H9 (cell line): ENCODE measurements at places on chromosomes 7 and 10. TPM values are rescaled to one million over a fixed set of nuclear protein-coding genes. Genes with fewer than 3 reads are reported as not detected.

IRF5 gene
- 0.70 and 0.74 TPM in 2 replicates for total RNA-seq

SNCG gene
- 4.9 and 5.5 TPM in 2 replicates for total RNA-seq

CARD11 gene
- total RNA-seq, result 20.0 and 22.3 TPM in 2 replicates

- no peaks in the 10 kb centered on the region for H3K36me3 ChIP-seq
- DNase-seq, result no peak
- peaks cover 28% of the 10 kb centered on the region; the same call in 1 of the 2 replicates for H3K4me1 ChIP-seq
Observed at GRCh38 chr7:36277249-36277542, 112.5 kb upstream of the ANLN start.

GRCh38 chr7:87316846-87317552 lies 28.5 kb upstream of the CROT start:
- H3K36me3 ChIP-seq, result peaks cover 4% of the 10 kb centered on the region
- no peak overlapping the region for H3K27ac ChIP-seq
- H3K4me1 ChIP-seq, result no peaks in the 10 kb centered on the region
- DNase-seq, result no peak
- no peaks in the 10 kb centered on the region for H3K27me3 ChIP-seq

DNA sequence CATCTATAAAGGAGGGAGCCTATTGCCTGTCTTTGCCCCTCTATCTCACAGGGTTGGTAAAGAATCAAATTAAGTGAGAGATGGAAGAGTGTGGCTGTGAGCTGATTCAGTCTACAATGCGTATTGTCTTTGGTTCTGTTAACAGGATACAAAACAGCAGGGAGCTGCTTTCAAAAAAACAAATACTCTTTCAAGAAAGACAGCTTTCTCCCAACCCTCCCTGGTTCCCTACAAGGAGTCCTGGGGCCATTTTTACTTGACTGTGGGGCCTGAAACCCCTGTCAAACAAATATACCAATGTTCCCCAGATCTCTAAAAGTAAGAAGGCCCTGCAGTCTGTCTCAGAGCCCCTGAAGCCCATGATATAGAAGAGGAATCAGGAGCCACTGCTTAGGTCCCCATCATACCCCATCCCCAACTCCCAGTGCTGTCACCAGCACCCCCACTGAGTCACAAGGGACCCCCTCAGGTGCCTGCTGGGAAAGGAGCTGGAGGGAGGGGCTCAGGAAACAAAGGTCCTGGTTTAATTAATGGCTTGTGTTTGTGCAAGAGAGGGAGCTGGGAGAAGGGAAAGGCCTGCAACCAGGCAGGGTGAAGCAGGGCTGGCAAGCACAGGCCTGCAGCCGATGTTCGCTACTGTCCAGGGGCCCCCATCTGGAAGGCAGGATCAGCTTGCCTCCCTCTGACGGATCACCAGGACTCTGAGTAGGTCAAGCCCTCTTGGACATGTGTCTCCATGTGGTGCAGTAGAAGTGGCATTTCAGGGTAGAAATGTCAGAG lies 182.0 kb upstream of the GHITM start:
- no peak for DNase-seq

DNA sequence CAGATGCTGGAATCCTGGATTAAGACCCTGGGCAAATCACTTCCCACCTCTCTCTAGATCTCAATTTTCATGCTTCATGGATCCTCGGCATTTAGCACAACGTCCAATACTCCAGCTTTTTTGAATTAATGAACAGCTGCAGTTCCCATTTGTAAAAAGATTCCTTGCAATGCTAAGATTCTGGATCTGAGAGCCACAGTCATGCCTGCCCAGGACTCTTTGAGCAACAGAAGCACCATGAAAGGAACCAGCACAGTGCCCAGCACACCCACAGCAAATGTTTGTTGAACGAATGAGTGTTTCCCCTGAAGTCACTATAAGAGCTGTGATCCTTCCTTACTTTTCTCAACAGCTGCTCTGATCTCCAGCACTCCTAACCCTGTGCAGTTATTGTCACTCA lies 20.8 kb upstream of the DDIT4 start:
- H3K27me3 ChIP-seq, result no peaks in the 10 kb centered on the region
- no peak for DNase-seq
- H3K36me3 ChIP-seq, result no peaks in the 10 kb centered on the region
- no peak overlapping the region for H3K27ac ChIP-seq

DNA sequence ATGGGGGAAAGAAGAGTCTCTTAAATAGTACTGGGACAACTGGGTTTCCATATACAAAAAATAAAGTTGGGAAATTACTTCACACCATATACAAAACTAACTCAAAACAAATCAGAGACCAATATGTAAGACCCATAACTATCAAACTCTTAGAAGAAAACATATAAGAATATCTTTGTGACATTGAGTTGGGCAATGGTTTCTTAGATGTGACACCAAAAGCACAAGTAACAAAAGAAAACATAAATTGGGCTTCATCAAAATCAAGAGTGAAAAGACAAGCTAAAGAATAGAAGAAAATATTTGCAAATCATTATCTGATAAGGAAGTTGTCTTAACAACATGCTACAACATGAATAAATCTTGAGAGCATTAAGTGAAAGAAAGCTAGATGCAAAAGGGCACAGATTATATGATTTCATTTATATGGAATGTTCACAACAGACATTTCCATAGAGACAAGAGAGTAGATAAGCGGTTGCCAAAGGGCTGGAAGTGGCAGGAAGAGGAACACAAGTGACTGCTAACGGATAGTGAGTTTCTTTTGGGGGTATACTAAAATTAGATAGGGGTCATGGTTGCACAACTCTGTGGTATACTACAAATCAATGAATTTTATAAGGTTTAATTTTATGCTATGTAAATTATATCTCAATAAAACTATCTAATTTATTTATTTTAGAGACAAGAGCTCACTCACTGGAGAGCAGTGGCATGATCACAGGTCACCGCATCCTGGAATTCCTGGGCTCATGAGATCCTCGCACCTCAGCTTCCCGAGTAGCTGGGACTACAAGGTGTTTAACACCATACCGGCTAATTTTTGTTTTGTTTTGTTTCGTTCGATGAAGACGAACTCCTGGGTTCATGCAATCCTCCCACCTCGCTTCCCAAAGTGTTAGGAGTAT lies 35.4 kb downstream of the JMJD1C start:
- DNase-seq, result no peak
- H3K36me3 ChIP-seq, result peaks cover 4% of the 10 kb centered on the region; the same call in 1 of the 3 replicates
- H3K4me1 ChIP-seq, result peaks cover 4% of the 10 kb centered on the region
- no peak overlapping the region for H3K27ac ChIP-seq
- H3K27me3 ChIP-seq, result no peaks in the 10 kb centered on the region
- H3K4me3 ChIP-seq, result no peak overlapping the region

DNA sequence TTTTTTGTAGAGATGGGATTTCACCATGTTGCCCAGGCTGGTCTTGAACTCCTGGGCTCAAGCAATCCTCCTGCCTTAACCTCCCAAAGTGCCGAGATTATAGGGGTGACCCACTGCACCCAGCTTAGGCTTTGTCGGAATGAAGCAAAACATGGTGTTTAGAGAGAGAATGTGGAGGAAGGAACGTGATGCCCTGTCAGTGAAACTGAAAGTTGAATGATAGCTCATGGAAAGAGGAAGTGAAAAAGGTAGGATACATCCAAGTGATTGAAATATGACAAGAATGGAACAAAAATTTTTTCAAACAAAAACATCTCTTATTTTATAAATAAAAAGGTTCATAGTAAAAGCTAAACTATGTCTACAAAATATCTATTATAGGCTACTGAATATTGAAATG lies 5.9 kb downstream of the AKAP9 start:
- no peaks in the 10 kb centered on the region for H3K27me3 ChIP-seq
- H3K27ac ChIP-seq, result no peak overlapping the region
- no peak overlapping the region for H3K4me3 ChIP-seq
- no peaks in the 10 kb centered on the region for H3K4me1 ChIP-seq

- no peaks in the 10 kb centered on the region for H3K36me3 ChIP-seq
- no peak for DNase-seq
- no peak overlapping the region for H3K4me3 ChIP-seq
- 0 out of 2 replicates have a peak, but pooled peaks cover 3% of the 10 kb centered on the region for H3K4me1 ChIP-seq
- no peak overlapping the region for H3K27ac ChIP-seq
- no peaks in the 10 kb centered on the region for H3K27me3 ChIP-seq
Observed at GRCh38 chr7:135901585-135902540, 75.3 kb downstream of the MTPN start.

- H3K27ac ChIP-seq, result no peak overlapping the region
- H3K36me3 ChIP-seq, result peaks cover 31% of the 10 kb centered on the region
- no peaks in the 10 kb centered on the region for H3K4me1 ChIP-seq
- H3K27me3 ChIP-seq, result no peaks in the 10 kb centered on the region; the same call in 1 of the 2 replicates
Observed at GRCh38 chr7:64618785-64619456, 47.0 kb upstream of the ZNF107 start.

- H3K4me3 ChIP-seq, result no peak overlapping the region
- no peak for DNase-seq
- peaks cover 18% of the 10 kb centered on the region for H3K4me1 ChIP-seq
- H3K27ac ChIP-seq, result no peak overlapping the region
Observed at GRCh38 chr10:110010486-110011378, 2.9 kb downstream of the ADD3 start.

GRCh38 chr7:152897401-152897800 lies 137.8 kb downstream of the ACTR3B start:
- no peak for DNase-seq
- peaks cover 2% of the 10 kb centered on the region; the same call in 2 of the 3 replicates for H3K36me3 ChIP-seq
- H3K27me3 ChIP-seq, result no peaks in the 10 kb centered on the region
